HAP-1 (cell line): ENCODE measurements at places on chromosomes 5 and 9.

GRCh38 chr5:98163796-98164493, 609.5 kb upstream of the RGMB start:
- DNase-seq: no peak

DNA sequence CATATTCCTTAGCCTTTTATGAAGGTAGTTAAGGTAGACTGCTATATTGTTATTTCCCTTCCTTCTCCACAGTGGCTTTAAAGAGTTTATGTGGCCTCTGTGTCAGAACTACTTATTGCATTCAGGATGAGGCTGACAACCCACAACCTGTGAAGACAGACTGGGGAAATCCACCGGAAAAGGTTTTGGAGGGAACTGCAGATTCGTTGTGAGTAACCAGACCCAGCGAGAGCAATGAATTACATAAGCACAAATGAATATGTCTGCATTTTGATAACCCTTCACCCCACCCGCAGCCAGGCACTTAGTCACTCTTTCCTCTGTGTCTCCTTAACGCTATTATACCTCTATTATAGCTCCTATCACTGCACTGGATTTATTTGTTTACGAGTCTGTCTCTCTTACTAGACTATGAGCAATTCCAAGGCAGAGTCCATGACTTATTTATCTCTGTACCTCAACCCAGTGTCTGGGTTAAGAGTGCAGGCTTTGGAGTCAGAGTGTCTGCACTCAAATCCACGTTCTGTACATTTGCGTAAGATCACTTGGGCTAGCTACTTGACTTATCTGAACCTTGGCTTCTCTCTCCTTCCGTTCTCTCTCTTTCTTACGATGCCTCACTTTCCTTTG, 19.2 kb downstream of the KCTD16 start:
- DNase-seq: no peak

GRCh38 chr5:2910401-2911175, 159.1 kb upstream of the IRX2 start:
- DNase-seq: no peak

DNA sequence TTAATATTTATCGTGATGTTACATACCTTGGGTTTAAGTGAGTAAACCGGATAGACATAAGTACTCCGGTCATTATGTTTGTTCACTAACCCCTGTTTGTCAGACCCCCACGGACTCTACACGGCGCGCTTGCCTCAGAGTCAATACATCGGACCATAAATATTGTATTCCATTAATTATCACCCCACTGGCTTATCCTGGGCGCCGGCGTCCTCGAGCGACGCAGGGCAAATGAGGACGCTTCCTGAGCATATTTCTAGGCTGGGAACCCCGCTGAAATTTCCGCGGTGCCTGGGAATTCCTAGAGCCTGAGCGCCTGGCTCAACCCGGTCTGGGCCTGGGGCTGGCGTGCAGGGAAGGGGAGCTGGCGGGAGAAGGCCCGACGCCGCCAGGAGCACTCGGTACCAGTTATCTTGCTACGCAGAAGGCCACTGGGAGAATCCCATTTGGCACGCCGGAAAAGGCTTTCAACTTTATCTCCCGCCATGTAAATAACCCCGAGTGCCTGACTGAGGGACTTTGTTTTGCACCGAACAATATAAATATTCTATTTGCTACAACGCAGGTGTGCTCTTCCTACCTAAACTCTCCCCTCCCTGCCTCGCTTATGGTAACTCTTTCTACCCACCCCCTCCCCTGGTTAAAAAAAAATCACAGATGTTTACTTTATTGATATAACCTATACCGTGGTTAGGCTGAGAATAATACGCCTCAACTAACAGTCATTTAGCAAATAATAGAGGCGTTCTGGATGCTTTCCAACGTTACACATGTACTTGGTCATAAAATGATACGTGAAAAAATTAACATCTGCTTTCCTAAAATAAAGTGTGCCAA, 19.4 kb downstream of the NR2F1 start:
- no peak for DNase-seq

GRCh38 chr5:1292846-1293415, 1.9 kb downstream of the TERT start:
- DNase-seq: no peak

GRCh38 chr5:180126716-180127681, 55.4 kb upstream of the RNF130 start:
- DNase-seq: peak; percentile 73

DNA sequence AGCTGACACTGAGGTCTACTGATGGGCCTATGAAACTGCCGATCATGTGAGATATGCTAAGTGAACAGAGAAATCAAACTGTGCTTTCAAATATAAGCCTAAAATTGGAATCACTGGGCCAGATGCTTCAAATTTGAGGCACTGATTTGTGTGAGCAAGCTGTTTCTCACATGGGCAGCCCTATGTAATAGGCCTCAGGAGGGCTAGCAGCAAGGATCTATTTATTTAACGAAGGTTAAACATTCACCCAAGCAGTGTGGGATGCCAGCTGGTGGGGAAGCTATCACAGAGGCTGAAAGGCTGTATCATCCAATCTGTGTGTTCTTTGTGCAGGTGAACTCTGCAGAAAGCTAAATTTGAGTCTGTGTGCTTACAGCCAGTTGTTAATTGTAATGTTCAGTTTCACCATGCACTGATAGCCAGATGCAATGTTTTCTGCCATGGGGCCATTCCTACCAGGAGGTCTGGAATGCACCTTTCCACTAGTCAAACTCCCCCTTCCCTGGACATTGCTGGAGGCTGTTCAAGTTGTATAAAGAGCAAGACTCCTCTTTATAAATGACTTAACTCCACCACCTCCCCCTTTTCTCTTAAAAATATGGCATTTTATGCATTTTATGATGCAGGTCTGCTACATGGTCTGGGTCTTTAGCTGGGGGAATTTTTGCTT, 228.9 kb downstream of the SH3GL2 start:
- DNase-seq: no peak

DNA sequence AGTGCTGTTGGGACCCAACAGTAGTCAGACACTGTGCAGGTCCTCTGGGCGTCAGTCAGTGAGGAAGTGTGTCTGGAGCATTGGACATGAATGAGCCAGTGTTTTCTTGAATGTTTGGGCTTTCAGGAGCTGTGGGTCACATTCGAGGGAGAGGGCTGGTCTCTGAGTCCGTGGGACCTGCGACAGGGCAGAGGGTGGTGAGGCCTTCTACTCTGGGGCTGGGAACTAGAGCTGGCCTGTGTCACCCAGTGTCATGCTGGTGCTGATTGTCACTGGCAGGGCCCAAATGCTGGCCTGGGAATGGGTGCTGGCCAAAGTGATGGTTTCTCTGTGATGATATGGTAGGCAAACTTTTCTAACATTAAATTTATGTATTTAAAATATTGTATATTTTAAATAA, 10.3 kb downstream of the POLR1E start:
- no peak for DNase-seq

- no peak for DNase-seq
Measured at GRCh38 chr5:150021491-150022157, 21.1 kb downstream of the HMGXB3 start.

GRCh38 chr9:117929868-117930267, 225.7 kb downstream of the TLR4 start:
- no peak for DNase-seq

DNA sequence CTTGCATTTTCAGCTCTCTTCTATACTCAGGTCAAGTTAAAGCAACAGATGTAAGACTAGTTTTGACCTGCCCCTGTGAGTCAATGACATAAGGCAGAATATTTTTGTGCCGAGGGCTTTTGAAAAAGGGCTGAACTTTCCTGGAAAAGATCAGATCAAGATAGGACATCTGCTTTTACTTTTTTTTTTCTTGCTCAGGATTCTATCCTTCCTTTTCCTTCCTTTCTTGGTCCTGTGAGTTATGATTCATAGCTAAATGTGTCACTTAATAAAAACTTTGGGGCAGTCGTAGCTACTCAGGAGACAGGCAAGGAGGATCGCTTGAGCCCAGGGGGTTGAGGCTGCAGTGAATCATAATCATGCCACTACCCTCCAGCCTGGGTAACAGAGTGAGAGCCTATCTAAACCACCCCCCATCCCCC, 84.3 kb upstream of the BRINP1 start:
- DNase-seq: no peak

- DNase-seq: no peak
Measured at GRCh38 chr5:173891308-173892116, 3.4 kb downstream of the CPEB4 start.

DNA sequence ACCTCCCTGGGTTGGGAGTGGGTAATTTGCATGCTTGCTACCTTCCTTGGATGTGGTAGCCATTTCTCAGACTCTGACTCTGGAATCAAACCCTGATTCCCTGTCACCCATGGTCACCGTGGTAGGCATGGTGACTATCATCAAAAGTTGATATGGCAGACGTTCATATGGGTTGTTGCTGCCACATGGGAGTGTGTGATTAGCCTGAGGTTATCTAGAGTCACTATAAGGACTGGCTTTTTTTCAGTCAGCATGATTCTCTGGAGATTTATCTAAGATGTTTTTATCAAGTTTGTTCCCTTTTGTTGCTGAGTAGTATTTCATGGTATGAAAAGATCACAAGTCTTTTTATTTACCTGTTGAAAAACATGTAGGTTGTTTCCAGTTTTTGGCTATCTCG, 7.0 kb downstream of the RCL1 start:
- DNase-seq: no peak

- peak; percentile 89 for DNase-seq
Measured at GRCh38 chr9:25678147-25678666, at the start of gene TUSC1. Gene TUSC1 (minus strand): TSS chr9:25678444. CDS start chr9:25678312, 132 bp downstream.

GRCh38 chr5:55700745-55701144, 11.4 kb downstream of the SLC38A9 start:
- no peak for DNase-seq

DNA sequence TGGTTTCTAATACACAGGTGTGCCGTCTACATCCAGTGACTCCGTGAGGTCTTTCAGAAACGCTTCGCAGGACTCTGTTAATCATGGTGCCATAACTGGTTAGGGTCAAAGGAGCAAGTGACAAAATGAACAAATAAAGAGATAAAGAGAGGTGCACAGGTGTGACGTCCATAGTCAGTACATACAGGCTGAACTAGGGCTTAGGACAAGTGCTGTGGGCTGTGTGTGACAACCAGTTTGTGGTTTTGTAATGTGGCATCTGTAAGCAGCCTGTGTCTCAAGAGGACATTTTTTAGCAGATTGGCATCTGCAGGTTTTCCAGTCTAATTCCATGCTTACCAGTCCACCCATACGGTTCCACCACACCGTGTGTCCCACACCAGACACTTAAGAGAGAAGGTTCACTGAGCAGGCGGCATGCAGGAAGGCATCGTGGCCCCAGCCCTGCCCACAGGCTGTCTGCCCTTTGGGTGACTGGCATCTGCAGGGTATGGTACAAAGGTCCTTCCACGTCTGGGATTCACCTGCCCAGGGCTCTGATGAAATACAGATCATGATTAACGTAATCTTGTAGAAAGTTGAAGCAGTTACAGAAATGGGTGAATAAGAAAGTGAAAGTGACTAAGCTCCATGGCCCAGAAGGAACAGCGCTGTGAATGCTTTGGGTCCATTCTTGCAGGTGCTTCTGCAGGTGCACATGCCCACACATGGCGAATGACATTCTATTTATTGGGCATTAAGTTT, 26.9 kb downstream of the SRD5A1 start:
- no peak for DNase-seq

DNA sequence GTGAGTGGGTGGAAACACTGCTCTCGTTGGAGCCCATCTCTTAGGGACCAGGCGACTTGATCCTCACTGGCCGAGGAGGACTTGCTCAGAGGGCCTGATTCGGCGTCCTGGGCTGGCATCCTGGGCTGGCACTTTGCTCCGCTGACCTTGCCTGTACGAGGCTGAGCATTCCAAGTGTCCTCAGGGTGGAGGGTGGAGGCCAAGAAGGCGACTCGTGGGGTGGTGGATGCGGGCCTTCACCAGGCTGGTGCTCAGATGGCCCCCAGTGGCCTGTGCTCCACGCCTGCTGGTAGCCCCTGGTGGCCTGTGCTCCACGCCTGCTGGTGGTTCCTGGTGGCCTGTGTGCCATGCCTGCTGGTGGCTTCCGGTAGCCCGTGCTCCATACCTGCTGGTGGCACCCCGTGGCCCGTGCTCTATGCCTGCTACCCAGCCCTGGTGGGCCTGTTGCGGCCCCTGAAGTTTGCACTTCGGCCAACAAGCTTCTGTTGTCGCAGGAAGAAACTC, 42.9 kb downstream of the PHF2 start:
- no peak for DNase-seq

DNA sequence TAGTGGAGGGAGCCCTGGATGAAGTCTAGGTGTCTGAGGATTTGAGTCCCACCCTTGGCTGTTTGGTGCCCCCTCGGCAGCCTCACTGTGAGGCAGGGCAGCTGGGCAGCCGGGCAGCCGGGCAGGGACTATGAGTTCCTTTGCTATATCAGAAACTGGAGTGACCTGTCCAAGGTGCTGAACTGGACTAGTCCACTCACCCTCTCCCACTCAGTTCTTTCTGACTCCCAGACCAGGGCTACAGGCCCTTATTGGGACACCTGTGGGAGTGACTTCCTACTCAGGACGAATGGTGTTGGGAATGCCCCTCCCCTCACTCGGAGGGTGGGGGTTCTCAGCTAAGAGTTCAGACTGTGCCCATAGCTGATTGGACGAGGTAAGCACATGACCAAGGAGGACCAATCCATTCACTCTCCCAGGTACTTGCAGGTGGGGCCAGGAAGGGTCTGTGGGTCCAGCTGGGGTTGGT, 34.1 kb upstream of the RAPGEF1 start:
- peak; percentile 56 for DNase-seq

GRCh38 chr9:69759421-69760277, at the start of gene PTAR1:
Gene PTAR1 (minus strand): TSS chr9:69760011. CDS start chr9:69759938, 73 bp downstream.
- peak; percentile 87 for DNase-seq

GRCh38 chr5:97231025-97231636, 48.1 kb upstream of the RIOK2 start:
- peak; percentile 81 for DNase-seq

DNA sequence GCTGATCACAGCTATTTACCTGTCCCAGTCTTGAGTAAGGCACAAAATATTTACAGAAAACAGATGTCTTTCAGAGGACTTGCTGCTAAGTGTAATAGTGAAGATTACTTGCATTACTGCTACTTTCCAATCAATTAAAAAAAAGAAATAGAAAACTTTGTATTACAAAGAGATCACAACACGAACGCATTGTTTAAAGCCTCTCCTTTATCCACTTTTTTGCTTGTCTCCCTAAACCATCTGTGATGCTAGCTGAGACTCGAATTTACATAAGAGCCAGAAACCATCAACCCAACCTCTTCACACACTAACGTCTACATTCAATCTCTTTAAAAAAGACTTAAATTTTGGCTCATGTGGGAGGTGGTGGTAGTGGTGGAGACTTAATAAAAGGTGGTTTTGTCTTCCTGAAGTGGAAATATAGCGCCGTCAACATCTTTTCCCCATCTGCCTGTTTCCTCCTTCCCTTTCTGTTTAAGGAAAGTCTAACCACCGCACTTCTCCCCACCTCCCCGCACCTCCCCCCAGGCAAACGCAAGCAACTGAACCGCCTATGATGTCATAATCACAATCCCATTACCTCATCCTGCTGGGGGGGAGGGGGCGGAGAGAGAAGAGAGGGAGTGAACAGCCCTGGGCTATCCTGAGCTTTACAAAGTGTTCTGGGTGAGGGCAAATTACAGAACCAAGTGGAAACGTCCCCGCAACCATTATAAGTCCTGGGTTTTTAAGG, 948 bp upstream of the FAM53C start:
- peak; percentile 81 for DNase-seq

- peak; percentile 62 for DNase-seq
Measured at GRCh38 chr5:56951126-56951945, 587 bp downstream of the MIER3 start.
